ENCODE measurements at places on chromosomes 4 and X. TPM values are rescaled to one million over a fixed set of nuclear protein-coding genes. Genes with fewer than 3 reads are reported as not detected.

DNA sequence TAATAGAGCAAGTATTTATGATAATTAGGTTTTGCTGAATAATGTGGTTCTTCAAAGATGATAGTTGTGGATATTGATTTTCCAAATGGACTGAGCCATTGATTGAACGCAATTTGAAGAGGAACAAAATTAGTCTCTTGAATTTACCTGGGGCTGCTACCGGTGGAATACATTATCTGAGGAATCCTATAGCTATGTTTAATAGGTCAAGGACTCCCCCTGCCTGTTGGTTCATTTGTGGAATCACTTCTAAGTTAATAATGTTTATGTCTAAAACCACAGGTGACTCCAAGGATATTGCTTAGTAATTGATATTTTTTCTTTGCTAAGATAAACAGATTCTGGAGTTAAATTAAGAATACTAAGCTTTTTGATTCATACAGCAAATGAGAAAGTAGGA, 576.0 kb upstream of the PABPC4L start:
- DNase-seq, result no peak

TMEM47 gene
- total RNA-seq, result 32.1 TPM

MAGEA9B gene
- not detected for total RNA-seq

GRCh38 chr4:127880763-127881562, at the start of gene PLK4:
PLK4 (plus strand) TSS chr4:127880893; CDS start chr4:127881135, 242 bp downstream.
- peak; percentile 96 for DNase-seq

GRCh38 chrX:21974011-21974385, 33.5 kb downstream of the SMS start:
- no peak for DNase-seq

- DNase-seq, result no peak
These were observed 431.9 kb downstream of the SPOCK3 start for GRCh38 chr4:166802346-166802745.

DNA sequence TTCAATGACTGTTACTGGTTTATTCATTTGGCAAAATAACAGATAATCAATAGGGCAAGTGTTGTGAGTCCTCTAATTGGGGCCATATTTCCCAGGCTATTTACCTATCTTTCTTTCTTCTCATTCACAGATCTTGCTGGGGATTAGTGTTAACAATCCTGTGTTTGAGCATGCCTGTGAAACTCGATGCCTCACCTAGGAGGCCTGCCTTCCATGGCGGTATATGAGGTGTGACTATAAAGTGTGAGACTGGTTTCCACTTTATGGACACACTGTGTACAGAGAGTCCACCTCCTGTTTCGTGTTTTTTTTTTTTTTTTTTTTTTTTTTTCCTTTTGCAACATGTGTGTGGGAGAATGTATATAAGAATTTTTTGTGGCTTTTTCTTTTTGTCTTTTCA, 199.3 kb downstream of the BMPR1B start:
- no peak for DNase-seq

DNA sequence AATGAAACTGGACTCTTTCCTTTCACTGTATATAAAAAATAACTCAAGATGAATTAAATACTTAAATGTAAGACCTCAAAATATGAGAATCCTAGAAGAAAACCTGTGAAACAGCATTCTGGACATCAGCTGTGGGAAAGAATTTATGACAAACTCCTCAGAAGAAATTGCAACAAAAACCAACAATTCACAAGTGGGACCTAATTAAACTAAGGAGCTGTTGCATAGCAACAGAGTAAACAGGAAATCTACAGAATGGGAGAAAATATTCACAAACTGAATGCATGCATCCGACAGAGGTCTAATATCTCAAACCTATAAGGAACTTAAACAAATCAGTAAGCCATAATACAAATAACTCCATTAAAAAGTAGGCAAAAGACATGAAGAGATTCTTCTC, 851.7 kb upstream of the PCDH10 start:
- no peak for DNase-seq

BANK1 gene
- 0.12 TPM for total RNA-seq

- DNase-seq, result no peak
These were observed 19.3 kb downstream of the CLTRN start for GRCh38 chrX:15645266-15645665.

OTC gene
- not detected for total RNA-seq

GRCh38 chr4:56817840-56818491, 3.5 kb downstream of the SPINK2 start:
- no peak for DNase-seq

EFHC2 gene
- 14.6 TPM for total RNA-seq

GRCh38 chr4:82584931-82585330, 23.1 kb upstream of the TMEM150C start:
- no peak for DNase-seq

GRCh38 chrX:18941896-18942295, 42.0 kb downstream of the PHKA2 start:
- no peak for DNase-seq

DNA sequence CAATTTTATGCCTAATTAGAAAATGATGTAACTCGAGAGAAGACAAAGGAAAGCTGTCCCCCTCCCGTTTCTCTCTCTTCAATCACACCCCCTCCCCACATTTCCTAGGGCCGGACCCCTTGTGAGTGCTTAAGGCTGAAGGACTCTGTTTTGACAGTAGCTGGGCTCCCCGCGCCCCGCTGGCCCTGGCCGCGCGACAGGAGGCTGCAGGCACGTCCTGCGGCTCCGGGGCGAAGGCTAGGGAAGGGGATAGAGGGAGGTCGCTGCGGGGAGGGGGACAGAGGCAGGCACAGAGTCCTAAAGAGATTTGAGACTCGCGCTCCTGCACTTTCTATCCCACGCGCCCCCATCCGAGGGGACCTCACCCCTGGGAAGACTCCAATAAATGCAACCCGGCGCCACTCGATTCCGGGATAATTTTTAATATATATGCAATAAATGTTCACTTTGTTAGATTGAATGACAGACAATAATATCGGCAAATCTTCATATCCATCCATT, 56.2 kb upstream of the TMEM33 start:
- DNase-seq, result no peak

GRCh38 chr4:38365748-38366310, 298.2 kb upstream of the KLF3 start:
- DNase-seq, result no peak

DNA sequence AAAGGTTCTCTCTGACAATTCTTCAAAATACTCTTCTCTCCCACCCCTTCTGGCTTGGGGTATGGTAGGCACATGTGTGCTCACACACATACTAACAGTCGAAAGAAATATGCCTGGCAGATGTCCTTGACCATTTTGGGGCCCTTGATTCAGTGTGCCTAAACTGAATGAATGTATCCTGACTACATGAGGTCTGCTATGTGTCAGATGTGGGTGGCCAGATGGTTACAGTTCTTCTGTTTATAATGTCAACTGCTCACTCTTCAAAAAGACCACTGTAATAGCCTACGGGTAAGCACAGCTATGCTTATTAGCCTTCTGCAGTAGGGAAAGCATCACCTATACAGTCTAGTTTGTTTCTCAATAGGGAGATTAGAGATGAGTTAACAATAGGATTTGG, 63.7 kb upstream of the VEGFC start:
- DNase-seq, result no peak

DNA sequence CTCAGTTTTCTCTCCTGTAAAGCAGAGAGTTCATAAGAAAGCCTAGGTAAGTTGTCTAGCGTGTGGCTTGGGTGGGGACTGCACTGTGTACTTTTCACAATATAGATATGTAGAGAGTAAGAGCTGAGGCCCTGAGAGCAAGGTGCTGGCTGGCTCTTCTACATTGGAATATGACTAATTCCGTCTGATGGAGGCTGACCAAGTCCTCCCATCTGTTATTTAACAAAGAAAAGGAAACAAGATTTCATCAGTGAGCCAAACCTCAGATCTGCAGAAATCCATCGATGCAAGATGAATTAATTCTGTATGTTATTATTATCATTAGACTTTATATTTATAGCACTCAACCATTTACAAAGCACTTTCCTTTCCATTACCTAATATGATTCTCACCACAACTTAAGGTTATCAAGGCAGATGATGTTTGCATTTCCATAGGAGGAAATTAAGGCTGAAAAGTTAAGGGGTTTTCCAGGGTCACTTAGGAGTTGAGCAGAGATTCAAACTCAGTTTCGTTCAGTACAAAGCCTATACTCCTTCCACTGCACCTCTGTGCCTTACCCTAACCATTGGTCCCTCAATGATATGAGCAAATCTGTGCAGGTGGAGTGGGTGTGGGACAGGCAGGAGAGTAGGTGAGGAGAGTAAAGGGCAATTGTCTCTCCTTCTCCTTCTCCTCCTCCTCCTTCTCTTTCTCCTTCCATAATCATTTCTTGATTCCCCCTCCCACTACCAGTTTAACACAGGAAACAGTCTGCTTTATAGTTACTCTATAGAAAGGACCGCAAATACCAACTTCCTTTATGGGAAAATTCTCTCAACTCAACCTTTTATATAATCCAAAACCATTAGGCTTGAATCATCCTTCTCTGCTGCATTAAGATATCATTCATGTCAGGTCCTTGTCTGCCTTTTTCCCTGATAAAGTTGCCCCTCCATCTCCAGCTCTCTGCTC, 27.6 kb upstream of the SRD5A3 start:
- no peak for DNase-seq

DNA sequence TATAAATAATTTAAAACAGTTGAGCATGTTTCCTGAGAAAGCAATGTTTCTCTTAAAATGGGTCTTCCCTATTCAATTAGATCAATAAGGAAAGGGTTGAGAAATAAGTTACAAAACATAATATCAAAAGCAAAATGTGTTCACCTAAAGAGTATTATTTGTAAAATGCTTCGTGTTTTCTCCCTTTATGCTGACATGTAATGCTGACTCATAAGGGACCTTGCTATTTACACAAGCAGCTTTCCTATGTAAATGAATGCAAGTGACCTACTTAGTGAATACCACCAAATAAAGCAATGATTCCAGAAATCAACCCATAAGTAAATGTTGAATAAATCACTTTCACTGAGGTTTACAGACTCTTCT, 91.5 kb downstream of the ELOVL6 start:
- DNase-seq, result no peak

DNA sequence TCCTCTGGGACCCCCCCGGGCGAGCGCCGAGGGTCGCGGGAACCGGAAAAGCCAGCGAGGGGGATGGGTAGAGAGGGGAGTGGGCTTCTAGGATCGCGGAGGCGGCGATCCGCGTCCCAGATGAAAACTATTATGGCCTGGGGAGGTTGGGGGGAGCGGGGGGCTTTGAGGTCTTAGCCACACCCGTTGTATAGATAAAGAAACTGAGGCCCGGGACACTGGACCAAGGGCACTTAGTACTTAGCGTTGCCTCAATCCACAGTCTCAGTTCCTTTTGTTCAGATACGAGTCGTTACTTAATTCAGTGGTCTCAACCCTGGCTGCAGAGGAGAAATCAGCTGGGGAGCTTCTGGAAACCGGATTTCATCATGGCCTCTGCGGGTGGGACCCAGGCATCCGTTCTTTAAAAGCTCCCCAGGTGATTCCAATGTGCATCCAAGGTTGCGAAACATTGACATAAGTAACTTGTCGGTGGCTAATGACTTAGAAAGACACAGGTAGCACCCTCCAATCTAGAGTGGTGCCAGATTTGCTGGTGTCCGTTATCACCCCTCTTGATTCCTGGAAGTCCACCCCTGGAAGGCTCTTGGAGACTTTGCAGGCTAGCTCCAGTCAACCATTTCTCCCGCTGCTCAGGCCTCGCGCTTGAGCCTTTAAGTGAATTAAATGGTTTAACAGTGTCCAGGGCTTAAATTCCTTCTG, 90.7 kb downstream of the GEMIN8 start:
- DNase-seq, result no peak
